ENCODE measurements at places on chromosomes 6 and 20.

- DNase-seq: no peak
Observed at GRCh38 chr6:155985660-155986138, 530.1 kb upstream of the NOX3 start.

GRCh38 chr20:59566631-59567524 lies 37.5 kb upstream of the PHACTR3 start:
- DNase-seq: no peak

GRCh38 chr6:155314773-155315515 lies 660 bp upstream of the TFB1M start:
- no peak for DNase-seq

GRCh38 chr6:155309150-155309549 lies 5.1 kb downstream of the TFB1M start:
- no peak for DNase-seq

- DNase-seq: no peak
Observed at GRCh38 chr20:42598581-42598980, 591.1 kb downstream of the PTPRT start.

GRCh38 chr6:94510877-94511276 lies 1066.5 kb upstream of the MANEA start:
- no peak for DNase-seq

DNA sequence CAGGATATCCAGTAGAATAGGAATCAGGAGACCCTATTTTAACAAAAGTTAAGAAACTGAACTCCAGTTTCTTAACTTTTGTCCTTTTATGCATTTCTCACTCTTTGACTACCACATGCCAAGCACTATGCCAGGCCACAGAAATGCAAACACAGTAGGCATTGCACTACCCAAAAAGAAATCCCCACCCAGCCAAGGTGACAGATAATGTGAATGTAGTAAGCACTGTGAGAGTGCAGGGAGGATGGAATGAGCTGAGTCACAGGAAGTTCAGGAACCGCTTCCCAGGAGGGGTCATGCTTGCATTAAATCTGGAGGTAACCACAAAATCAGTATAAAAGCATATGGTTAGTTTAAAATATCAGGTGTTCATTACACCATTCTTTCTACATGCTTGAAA lies 20.1 kb upstream of the FAM83C start:
- no peak for DNase-seq

DNA sequence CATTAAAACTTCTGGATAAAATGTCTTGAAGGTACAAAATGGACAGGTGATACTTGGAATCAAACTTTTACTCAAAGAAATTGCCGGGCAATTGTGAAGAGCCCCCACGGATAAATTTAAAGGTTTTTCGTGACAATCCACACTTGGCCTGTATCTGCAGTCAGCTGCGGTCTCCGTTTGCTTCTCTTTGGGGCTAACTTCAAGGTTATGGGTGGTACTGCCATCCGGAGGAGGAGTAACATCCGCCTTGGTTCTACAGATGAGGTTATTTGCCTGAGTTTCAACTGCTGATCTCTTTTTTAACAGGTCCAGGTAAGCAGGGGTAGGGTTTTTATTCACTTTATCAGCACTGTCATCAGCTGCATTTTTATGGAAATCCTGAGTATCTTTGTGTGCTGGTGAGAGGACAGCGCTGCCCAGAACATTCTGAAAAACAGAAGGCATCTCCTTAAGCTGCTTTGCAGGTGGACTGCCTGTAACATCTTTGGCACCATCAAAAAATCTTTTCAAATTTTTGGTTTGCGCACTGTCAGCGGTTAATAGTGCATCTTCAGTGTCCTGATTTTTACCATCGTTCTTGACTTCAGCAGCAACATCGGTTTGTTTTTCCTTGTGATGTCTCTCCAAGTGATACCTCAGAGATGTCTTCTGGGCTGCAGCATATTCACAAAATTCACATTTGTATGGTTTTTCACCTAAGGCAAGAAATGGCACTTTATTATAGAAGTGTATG lies 16.9 kb downstream of the ZNF217 start:
- no peak for DNase-seq

DNA sequence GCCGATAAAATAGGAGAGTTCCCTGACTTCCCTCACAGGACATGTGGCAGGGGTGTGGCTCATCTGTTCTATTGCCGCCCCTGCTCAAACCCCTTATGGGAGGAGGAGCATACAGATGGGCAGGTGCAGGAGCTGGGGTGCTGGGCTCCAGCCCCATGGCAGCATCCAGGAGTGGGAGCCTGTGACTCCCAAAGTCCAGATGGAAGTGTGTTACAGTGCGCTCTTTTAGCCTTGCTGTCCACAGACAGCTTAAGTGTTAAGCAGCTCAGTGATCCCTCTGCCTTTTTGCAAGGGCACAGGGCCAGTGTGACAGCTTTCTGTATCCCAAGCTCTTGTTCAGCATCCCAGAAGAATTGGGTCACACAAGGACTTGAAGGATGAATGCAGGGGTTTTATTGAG lies 212.3 kb upstream of the MYLIP start:
- no peak for DNase-seq

DNA sequence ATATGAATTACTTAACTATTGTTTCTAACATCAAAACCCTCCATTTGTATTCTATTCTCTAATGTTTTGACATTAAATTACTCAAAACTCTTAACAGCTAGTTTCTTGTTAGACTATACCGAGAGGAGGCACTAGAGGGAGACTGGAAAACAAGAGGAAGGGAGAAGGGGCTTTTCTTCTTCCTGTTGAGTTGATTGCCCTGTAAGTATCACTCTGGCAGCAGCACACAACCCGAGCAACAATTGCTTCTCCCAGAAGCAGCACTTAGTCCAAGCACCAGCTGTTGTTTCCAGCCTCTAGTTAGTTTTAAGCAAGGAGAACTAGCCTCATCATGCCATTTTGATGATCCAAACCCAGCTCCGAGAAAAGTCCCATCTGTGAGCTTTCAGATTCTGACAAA lies 603.8 kb downstream of the PRKN start:
- DNase-seq: no peak

GRCh38 chr20:44666066-44666465 lies 14.6 kb upstream of the ADA start:
- DNase-seq: no peak

DNA sequence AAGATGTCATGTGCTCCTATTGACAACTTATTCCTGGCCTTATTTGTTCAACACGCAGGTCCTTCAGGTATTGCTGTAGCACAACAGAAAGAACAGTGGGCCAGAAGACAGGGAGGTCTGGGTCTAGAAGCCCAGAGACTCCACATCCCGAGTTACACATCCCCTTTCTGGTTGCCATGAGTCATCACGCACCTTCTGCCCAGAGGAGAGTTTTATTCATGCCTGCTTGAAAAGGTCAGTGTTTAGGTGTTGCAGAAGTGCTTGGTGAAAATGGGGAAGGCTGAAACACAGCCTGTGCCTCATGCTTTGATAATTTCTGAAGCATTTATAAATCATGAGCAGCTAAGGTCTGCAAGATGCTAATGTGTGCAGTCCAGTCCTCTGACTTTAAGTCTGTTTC lies 256.4 kb downstream of the GMPR start:
- no peak for DNase-seq

- no peak for DNase-seq
Observed at GRCh38 chr6:16244869-16245451, 6.6 kb downstream of the GMPR start.

DNA sequence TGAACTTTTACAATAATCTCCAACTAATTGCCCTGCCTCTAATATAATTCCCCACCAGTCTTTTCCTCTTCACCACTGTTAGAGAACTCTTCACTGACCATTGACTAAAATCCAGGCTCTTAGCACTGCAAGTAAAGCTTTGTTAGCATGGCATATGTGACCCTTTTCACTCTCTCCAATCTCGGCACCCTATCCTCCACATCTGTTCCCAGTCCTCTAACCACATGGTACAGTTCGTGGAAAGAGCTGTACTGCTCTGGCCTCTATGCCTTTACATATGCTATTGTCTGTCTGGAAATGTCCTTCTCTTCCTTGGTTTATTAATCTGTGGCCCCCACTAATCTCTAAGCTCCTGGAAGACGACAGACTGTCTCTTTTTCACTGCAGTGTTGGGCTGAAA lies 63.0 kb upstream of the EIF2S2 start:
- no peak for DNase-seq

- DNase-seq: no peak
Observed at GRCh38 chr20:10179574-10180298, 38.9 kb upstream of the SNAP25 start.

- no peak for DNase-seq
Observed at GRCh38 chr20:59118855-59119254, 44.8 kb upstream of the ZNF831 start.

DNA sequence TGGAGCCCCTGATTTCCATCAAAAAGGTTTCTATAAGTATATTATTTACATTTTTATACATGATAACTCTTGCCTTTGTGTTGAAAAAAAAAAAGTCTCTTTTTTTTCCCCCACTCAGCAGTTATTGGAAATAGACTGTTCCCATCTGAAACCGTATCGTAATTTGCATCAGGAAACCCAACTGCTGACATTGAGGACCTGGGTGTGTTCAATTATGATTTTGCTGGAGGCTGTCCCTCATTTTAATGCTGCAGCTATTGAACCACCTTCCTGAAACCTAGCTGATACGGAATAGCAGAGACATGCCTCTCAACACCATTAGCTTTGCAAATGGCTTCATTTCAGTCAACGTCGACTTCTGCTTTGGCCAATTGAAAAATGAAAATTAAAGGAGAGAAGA lies 98.9 kb downstream of the ZNF217 start:
- no peak for DNase-seq

DNA sequence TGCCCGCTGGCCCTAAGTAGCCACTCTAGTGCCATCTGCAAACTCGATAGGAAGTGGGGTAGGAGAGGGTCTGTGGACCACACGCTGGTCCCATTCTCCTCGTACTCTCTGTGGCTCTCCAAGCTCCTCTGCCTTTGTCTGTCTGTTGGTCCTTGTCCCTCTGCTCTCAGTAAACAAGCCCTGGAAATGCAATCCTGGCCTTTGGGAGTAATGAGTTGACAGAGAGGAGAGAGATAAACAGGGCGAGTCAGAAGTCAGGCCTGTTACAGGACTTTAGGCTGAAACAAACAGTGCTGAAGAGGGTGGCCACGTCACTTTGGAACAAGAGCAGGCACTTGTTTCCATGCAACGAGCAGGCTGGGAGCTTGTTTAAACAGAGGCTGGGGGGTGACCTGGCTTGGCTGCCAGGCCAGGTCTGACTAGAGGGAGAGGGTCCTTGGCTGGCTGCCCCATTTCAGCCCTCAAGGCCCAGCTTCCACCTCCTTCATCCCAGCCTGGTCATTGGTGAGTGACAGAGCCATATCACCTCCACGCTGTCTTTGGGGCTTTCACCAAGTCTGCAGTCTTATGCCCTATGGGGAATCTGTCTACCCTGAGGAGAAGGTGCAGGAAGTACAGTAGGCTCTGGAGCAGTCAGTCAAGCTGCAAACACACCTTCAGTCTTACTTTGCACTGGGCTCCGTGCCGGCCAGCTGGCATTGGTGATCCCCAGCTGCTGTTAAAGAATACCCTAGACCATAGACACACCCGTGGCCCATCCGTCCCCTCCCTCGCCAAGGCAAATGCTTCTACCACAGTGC lies 22.6 kb downstream of the FOXP4 start:
- no peak for DNase-seq

DNA sequence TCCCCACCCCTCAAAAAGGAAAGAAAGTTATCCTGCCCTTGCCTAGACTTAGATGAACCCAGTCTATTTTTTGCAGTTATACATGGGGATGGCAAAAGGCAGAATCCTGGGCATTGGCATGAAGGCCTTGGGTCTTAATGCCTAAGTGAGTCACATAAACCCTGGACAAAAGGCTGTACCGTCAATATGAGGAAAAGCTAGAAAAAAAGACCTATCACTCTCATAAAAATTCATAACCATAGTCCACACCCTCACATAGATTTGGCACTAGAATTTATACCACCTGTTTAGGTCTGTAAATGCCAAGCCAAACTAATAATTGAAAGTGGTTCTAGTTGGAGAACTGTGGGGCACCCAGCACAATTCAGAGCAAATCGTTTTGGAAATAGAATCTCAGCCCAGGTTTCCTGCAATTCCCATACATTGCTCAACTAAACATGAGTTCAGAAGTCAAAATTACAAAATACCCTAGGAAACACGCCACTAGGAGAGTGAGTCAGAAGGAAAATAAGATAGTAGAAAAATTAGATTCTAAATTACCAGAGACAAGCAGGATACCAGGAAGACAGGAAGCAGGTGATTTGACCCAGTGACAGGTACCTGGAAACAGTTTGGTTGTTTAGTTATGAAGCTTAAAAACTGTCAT lies 70.4 kb upstream of the FUCA2 start:
- DNase-seq: no peak

GRCh38 chr20:63281742-63282665 lies 9.4 kb downstream of the ARFGAP1 start:
- DNase-seq: no peak

DNA sequence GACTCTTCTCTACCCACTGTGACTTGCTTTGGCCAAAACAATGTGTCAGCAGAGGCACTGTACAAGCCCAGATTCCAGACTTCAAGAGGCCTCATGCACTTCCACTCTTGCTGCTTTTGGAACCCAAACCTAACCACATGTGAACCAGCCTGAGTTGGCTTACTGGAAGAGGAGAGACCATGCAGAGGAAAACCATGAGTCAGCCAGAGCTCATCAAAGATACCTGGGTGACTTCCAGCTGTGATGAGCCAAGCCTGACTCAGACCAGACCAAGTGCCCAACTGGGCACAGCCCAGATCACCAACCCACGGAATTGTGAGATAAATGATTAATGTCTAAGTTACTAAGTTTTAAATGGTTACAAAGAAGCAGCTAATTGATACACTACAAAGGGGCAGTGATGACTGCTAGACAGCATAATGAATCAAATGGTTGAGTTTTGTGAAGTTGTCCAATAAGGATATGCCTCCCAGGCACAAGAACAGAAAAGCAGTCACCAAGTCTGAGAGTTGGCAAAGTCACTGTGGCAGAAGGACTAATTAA lies 16.2 kb upstream of the BEND6 start:
- no peak for DNase-seq

GRCh38 chr6:129863664-129864063 lies 2.5 kb upstream of the TMEM244 start:
- no peak for DNase-seq

DNA sequence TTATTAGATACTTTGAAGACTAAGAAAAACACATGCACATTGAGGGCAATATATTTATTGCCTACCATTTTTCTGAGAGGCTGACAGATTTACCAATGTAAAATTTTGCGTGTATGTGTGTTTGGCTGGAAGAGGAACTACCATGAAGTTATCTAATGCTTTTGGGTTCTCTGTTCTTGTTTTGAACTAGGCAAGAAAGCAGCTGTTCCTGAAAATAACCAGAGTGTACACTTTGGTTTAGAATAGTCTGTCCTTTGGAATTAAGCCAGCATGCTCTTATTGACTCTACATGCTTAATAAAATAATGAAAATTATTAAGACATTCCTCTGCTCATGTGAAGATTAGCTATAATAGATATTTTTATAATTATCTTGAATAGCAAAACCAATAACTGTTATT lies 129.2 kb downstream of the MYB start:
- DNase-seq: no peak

- DNase-seq: no peak
Observed at GRCh38 chr6:44495036-44495901, 107.8 kb downstream of the CDC5L start.

- DNase-seq: no peak
Observed at GRCh38 chr6:170316071-170316470, 9.5 kb downstream of the FAM120B start.

Data from esophagus squamous epithelium (tissue), 5 donors.